ENCODE measurements at places on chromosomes 4 and X.
A peak's percentile ranks its signal among the peaks of the same experiment; 100 is the strongest.

GRCh38 chr4:34289489-34289888 lies 1954.8 kb downstream of the ARAP2 start:
- DNase-seq, result no peak

- no peak for DNase-seq
Observed at GRCh38 chrX:16797358-16797757, 11.1 kb downstream of the TXLNG start.

- no peak for DNase-seq
Observed at GRCh38 chr4:6788123-6788522, 5.6 kb downstream of the KIAA0232 start.

DNA sequence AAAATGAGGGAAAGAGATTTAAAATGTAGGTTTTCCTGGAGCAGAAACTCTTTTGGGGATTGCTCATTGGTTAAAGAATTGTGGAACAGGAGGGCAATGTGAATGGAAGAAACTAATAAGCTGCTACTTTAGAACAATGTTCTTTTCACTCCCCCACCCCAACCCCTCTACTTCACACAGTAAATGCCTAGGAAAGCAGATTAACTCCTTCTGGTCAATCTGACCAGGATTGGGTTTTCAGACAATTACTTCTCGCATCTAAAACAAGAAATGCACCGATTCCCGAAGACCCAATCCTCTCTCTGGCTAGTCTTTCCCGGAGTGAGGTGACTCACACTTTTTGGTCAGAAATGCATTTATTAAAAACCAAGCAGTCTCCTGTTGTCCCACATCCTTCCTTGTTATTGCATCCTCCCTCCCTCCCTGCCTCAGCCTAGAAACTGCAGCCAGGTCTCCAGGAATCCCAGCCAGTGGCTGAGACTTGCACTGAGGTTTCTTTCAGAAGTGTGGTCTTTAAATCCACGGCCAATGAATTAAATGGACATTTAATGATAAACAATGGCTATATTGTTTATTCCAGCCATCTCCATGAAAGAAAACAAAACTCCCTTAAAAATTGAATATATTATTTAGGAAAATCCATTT lies 21.4 kb downstream of the MFAP3L start:
- no peak for DNase-seq

GRCh38 chrX:46703980-46704379 lies 54.9 kb downstream of the SLC9A7 start:
- DNase-seq, result no peak

DNA sequence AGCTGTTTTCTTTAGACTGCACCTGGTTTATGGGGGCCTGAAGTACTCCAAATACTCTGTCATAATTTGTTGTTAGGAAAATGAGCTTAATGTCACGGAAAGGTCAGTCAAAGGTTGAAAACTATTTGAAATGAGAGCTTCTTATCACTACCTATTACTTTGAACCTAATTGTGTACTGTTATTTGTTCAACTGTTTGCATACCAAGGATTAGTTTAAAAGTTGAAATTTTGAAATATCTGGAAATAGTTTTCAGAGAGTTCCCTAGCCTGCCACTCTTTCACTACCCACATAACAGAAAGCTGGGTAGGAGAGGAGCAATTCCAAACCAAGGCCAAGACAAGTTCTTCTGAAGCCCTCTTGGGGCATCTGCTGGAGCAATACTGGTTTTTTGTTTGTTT lies 28.0 kb upstream of the AP1AR start:
- DNase-seq, result no peak

DNA sequence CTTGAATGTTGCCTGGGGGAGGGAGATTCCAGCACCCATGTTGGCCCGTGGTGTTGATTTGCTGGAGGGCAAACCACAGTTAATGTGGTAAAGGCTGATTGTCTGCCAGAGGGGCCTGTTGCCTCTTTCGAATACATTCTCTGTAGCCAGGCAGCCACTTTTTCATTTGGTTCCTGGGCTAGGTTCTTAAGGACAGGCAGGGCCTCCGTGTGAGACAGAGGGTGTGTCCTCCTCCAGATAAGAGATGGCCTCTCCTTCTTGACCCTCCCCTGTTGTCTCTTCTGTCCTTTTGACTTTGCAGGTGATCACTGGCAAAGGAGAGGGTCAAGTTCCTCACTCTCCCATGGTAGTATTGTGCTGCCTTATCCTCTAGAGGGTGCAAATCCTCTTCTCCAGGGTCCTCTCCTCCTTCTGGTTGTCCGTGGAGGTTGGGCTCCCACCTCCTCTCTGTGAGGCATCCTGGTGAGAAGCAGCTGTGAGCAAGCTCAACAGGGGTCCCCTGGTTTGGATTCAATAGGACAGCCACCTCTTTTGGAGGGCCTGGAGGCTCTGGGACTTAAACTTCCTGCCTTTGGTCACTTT lies 44.9 kb downstream of the ZNF182 start:
- peak; percentile 9 for DNase-seq

GRCh38 chr4:70925899-70926635 lies 23.9 kb downstream of the MOB1B start:
- DNase-seq, result peak; percentile 53

- DNase-seq, result no peak
Observed at GRCh38 chr4:144808034-144808433, 162.1 kb downstream of the HHIP start.

DNA sequence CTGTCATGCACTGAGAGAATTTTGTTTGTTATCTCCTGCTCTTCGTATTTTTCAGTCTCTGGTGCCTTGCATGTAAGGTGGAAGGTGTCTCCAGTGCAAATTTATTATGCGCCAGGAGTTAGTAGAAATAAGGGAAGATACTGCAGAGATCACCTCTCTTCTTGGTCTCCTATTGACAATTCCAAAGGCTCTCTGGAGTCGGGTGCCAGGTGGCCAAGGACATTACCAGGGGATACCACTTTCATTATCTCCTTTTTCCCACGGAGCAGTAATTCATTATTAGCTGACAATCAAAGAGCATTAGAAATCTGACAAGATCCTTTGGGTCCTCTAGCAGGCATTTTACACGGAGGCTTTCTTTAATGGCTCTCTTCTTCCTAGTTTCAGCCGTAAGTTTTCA lies 26.0 kb downstream of the ADD1 start:
- DNase-seq, result no peak

- DNase-seq, result no peak
Observed at GRCh38 chr4:156521631-156522030, 450.0 kb downstream of the PDGFC start.

GRCh38 chrX:132180929-132181328 lies 38.3 kb downstream of the RAP2C start:
- DNase-seq, result no peak

GRCh38 chrX:439241-439640 lies 52.5 kb upstream of the PPP2R3B start:
- DNase-seq, result no peak

DNA sequence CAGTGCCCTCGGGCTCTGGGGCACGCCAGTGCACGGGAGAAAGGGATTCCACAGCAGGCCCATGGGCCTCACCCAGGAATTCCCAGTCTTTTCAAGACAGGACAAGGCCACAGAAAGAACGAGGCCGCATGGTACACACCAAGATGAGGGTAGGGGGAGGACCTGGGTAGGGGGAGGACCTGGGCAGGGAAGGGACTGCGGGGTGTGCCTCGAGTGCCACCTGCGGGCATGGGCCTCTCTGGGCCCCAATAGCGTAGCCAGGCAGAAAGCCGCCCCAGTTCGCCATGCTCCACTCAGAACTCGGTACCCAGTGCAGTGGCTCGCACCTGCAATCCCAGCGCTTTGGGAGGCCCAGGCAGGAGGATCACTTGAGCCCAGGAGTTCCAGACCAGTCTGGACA lies 14.0 kb upstream of the DUSP9 start:
- no peak for DNase-seq

DNA sequence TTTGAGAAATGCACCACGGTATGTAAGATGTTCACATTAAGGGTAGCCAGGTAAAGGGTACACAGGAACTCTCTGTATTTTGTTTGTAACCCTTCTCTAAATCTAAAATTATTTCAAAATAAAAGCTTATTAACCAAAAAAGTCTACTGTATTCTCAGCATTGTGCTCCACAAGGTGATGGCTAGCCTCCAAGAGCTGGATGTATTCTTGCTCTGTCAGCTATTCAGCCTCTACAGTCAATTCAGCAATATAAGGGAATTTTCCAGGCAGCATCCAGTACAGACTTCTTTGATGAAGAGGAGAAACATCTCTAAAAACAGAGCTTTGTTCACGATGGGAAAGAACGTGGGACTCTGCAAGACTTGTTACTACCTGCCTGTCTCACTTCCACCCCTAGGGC lies 63.5 kb upstream of the MAOA start:
- DNase-seq, result no peak

- peak; percentile 49 for DNase-seq
Observed at GRCh38 chr4:105060628-105061027, 86.0 kb upstream of the TET2 start.

GRCh38 chr4:959338-960139 lies 13.8 kb downstream of the DGKQ start:
- DNase-seq, result no peak

GRCh38 chr4:159150821-159151390 lies 48.0 kb downstream of the RAPGEF2 start:
- no peak for DNase-seq

DNA sequence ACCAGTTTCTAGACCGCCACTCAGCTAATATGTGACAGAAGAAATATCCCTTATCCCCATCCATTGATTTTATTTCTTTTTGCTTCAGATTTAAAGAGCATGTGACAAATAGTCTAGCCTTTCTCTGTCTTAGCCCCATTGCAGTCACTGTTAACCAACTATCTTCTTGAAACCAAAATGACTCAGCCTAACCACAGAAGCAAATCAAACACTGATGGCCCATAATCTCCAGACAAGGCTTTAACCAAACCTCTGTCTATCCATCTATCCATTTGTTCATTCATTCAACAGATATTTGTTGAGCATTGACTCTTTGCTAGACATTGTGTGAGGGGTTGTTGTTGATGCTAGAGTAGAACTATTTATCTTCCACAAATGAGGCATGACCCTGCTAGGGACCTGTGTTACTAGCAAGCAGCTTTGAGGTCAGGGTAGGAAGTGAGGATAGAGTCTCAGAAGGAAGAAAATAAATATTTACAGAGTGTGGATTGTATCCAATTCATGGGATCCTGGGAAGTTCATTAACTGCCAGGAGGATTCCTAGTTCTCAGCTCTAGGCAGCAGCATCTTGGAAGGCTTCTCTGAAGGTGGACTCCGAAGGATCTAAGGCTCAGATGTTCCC lies 22.5 kb downstream of the HNRNPH2 start:
- no peak for DNase-seq

- DNase-seq, result peak; percentile 47
Observed at GRCh38 chr4:123659730-123660129, 263.1 kb downstream of the SPRY1 start.

DNA sequence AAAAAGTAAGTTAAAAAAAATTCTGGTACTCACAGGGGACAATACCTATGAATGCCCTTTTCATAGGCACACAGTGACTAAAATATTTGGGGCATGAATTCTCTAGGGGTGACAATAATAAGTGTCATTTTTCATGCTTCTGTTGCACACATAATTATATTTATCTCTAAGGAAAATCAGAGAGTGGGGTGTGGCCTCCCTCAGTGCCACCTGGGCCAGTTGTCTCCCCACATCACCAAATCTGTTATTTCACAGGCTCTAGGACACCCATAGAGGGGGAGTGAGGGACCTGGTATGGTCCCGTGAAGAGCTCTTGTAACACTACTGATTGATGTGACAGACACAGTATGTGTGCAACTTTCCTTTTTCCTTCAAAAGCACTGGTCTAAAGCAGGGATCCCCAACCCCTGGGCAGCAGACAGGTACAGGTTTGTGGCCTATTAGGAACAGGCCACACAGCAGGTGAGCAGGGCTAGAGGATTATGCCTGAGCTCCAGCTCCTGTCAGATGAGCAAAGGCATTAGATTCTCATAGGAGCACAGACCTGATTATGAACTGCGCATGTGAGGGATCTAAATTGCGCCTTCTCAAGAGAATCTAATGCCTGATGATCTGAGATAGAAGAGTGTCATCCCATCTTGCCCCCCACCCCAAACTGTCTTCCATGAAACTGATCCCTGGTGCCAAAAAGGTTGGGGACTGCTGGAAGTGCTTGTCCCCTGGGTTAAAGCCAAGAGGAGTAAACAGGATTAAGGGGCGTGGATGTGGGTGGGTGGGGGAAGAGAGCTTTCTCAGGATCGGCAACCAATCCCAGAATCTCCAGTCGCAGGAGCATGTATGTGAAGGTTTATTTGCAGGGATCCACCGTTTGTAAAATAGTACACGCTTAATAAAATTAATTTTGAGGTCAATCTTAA lies 856 bp downstream of the SLC9B1 start:
- DNase-seq, result peak; percentile 41

DNA sequence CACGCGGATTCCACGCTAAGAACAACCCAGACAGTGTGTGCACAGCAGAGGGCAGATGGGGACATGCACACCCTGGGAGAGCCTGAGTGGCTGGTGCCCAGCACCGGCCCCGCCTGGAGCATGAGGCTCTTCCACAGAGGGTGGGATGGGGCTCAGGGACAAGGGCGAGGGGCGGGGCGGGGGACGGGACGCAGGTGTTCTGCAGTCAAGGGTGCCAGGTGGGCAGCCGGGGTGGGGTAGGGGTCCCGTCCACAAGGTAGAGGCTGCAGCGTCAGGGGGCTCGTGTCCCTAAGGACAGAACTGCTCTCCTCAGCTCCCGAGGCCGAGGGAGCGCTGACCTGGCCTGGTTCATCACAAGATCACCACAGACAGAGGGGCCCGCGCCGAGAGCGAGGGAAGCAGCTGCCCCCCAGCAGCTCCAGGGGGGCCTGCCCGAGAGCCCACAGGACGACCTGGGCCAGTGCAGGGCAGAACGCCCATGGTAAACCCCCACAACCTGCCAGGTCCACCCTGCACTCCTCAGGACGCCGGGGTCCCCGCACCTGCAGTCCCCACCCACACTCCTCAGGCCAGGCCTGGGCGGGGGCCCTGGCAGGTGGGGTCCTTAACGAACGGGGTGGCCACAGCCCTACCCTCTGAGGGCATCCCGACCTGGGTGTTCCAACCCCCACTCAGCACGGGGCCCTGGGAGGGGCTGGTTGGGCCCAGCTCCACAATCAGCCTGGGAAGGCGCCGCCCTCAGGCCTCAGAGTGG lies 26.7 kb downstream of the CTBP1 start:
- no peak for DNase-seq

DNA sequence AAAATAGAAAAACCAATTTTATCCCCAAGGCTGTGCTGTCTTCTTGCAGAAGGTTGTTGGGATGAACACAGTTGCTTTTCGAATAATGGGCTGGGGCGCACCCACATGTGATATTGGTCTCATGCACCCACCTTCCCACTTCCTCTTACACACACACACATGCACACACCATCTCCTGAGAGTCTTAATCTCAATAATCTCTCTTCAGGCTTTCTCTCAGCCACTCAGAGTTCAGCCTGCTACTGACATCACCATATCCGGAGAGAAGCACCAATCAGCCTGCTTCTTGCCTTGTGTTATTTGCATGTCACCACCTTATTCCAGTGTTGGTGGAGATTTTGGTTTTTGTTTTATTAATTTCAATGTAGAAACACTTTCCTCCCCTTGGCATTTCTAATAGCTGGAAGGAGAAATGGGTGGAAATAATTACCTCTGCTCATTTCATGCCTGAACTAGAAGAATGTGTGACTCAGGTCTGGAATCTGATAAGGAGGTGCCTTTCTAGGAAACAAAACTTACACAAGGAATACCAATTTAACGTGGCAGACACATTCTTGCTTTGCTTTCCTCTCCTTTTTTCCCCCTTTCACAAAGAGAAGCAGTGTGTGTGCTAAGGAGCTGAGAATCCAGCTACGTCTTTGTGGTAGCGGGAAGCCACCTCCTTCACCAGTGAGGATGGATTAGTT lies 400.2 kb downstream of the MID1IP1 start:
- DNase-seq, result peak; percentile 3

GRCh38 chr4:8351931-8352367 lies 82.4 kb downstream of the HTRA3 start:
- no peak for DNase-seq

GRCh38 chr4:123020285-123020684 lies 97.9 kb upstream of the NUDT6 start:
- no peak for DNase-seq

GRCh38 chr4:137896221-137896737 lies 345.9 kb downstream of the SLC7A11 start:
- DNase-seq, result no peak

Measured in B cell (primary cell).